IMR-90 (cell line): ENCODE measurements at places on chromosomes 2 and 18.

DNA sequence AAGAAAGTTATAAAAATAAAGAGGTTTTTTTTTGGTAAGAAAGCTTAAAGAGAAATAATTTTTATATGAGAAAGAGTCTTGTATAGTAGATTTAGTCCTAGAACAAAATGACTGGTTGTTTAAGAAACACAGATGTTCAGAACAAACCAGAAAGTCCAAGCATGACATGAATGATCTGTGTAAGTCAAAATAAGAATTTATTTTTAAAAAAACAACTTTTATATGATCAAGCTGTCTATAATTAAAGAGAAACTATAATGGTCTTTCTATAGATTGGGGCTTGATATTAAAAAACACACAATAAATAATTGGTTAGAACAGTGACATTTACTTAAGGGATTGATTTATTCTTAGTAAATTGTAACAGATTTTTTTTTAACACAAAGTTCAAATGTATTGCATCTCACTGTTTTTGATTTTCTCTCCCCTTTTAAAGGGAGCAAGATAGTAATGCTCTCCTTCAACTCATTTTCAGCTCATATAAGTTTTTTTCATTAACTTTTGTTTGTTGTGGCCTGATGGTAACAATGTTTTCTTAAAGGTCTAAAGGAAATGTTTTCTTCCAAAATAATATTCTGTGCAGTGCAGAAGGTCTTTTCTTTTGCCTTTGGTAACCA lies 1256.8 kb downstream of the LRP1B start:
- H3K4me3 ChIP-seq, result no peak overlapping the region
- H3K27ac ChIP-seq, result no peak overlapping the region
- no peak for DNase-seq
- no peaks in the 10 kb centered on the region for H3K27me3 ChIP-seq
- H3K4me1 ChIP-seq, result no peaks in the 10 kb centered on the region

DNA sequence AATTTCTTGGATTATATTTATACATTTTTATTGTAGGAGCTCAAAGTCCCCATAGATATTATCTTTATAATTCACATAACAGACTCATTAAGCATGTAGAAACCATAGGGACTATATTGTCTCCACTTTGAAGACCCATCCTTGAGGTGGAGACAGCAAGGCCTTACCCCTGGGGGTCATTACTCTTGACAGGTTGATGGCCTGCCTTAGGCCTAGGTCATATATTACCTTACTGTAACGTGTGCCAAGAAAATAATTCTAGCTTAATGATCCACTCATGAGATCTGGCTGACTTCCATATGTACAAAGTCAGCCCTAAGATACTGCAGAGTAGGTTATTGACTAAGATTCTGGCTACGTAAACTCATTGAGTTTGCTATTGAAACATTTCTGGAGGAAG lies 65.4 kb upstream of the GLS start:
- H3K36me3 ChIP-seq, result no peaks in the 10 kb centered on the region
- H3K4me3 ChIP-seq, result no peak overlapping the region
- H3K27me3 ChIP-seq, result no peaks in the 10 kb centered on the region
- no peak overlapping the region for H3K27ac ChIP-seq

DNA sequence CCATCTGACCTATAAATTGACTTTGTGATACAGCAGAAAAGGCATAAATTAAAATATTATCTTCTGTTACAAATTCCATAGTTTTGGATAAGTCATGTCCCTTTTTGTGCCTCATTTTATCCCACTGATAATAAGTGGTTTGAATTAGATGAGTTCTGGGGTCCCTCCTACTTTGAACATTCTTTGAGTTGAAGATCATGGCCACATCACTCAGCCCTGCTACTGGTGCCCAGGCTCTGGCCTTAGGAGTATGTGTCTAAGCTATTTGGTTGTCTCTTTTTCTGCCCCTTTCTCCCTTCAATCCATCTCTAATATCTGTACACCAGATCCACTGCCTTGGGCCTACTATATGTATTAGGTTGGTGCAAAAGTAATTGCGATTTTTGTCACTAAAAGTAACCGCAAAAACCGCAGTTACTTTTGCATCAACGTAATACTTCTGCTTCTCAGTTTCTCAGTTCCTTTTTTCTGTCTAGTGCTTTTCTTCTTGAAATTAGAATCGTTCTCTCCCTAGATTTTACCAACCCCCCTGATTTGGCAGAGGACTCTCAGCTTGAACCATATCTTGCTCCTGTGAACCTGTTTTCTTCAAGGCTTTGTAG lies 362.5 kb upstream of the TNP1 start:
- H3K27ac ChIP-seq, result peak overlapping the region; percentile 96
- peaks cover 38% of the 10 kb centered on the region for H3K4me1 ChIP-seq
- H3K27me3 ChIP-seq, result no peaks in the 10 kb centered on the region
- peak; percentile 36 for DNase-seq

DNA sequence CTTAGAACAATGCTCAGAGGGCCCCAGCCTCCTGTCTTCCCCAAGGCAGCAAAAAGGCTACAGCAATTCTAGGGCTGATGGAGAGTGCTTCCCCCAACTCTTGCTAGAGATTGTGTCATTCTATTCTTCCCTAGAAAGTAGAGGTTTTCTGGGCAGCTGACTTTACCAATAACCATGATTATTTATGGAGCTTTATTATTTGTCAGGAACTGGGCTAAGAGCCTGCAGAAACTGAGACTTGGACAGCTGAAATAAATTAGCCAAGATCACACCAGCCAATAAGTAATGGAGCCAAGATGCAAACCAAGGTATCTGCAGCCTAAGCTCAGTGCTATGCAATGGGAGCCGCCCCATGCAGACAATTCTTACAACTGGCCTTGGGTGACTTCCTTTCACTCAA lies 84.8 kb downstream of the CCBE1 start:
- peak; percentile 24 for DNase-seq
- no peaks in the 10 kb centered on the region for H3K27me3 ChIP-seq
- H3K27ac ChIP-seq, result no peak overlapping the region
- peaks cover 6% of the 10 kb centered on the region for H3K4me1 ChIP-seq
- H3K4me3 ChIP-seq, result no peak overlapping the region
- H3K36me3 ChIP-seq, result no peaks in the 10 kb centered on the region

GRCh38 chr2:230131366-230131765 lies 62.6 kb upstream of the SLC16A14 start:
- no peak overlapping the region for H3K27ac ChIP-seq
- no peaks in the 10 kb centered on the region for H3K36me3 ChIP-seq

DNA sequence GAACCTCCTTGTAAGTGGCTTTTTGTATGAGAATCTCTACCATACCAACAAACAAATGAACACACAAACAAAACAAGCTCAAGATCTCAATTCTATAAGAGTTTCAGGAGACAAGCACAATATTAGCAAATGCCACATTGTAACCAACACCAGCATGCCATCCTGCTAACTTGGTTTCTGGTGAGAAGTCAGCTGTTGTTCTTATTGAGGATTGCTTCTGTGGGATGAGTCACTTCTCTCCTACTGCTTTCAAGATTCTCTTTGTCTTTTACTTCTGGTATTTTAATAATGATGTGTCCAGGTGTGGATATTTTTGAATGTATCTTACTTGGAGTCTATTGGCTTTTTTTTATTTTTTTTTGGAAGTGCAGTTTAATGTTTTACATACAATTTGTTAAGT lies 131.7 kb downstream of the BCL2L11 start:
- no peaks in the 10 kb centered on the region for H3K4me1 ChIP-seq
- peaks cover 10% of the 10 kb centered on the region for H3K36me3 ChIP-seq
- H3K27me3 ChIP-seq, result no peaks in the 10 kb centered on the region
- H3K4me3 ChIP-seq, result no peak overlapping the region
- no peak overlapping the region for H3K27ac ChIP-seq
- peak; percentile 25 for DNase-seq

GRCh38 chr2:164737612-164738081 lies 104.0 kb downstream of the COBLL1 start:
- DNase-seq, result peak; percentile 52
- H3K4me1 ChIP-seq, result peaks cover 2% of the 10 kb centered on the region
- H3K4me3 ChIP-seq, result no peak overlapping the region
- no peaks in the 10 kb centered on the region for H3K36me3 ChIP-seq
- H3K27ac ChIP-seq, result no peak overlapping the region
- H3K27me3 ChIP-seq, result no peaks in the 10 kb centered on the region; the same call in none of the 2 replicates

GRCh38 chr2:16604236-16604635 lies 61.4 kb downstream of the CYRIA start:
- no peaks in the 10 kb centered on the region for H3K27me3 ChIP-seq
- H3K27ac ChIP-seq, result no peak overlapping the region
- H3K4me1 ChIP-seq, result no peaks in the 10 kb centered on the region; the same call in 1 of the 2 replicates
- no peak for DNase-seq
- no peaks in the 10 kb centered on the region for H3K36me3 ChIP-seq
- no peak overlapping the region for H3K4me3 ChIP-seq

- H3K27me3 ChIP-seq, result peaks cover 24% of the 10 kb centered on the region
- H3K4me3 ChIP-seq, result peak within 1 kb of the TSS; percentile 79
- H3K36me3 ChIP-seq, result no peaks in the 10 kb centered on the region
- DNase-seq, result peak; percentile 52
Observed at GRCh38 chr2:206442833-206443734, at the start of gene ADAM23. TSS of gene ADAM23 (plus strand) at chr2:206443532. CDS start at chr2:206443867, 335 bp downstream.

GRCh38 chr2:153145470-153145978 lies 333.0 kb downstream of the RPRM start:
- H3K27me3 ChIP-seq, result no peaks in the 10 kb centered on the region
- no peaks in the 10 kb centered on the region for H3K4me1 ChIP-seq
- DNase-seq, result no peak
- H3K27ac ChIP-seq, result no peak overlapping the region
- no peaks in the 10 kb centered on the region for H3K36me3 ChIP-seq

DNA sequence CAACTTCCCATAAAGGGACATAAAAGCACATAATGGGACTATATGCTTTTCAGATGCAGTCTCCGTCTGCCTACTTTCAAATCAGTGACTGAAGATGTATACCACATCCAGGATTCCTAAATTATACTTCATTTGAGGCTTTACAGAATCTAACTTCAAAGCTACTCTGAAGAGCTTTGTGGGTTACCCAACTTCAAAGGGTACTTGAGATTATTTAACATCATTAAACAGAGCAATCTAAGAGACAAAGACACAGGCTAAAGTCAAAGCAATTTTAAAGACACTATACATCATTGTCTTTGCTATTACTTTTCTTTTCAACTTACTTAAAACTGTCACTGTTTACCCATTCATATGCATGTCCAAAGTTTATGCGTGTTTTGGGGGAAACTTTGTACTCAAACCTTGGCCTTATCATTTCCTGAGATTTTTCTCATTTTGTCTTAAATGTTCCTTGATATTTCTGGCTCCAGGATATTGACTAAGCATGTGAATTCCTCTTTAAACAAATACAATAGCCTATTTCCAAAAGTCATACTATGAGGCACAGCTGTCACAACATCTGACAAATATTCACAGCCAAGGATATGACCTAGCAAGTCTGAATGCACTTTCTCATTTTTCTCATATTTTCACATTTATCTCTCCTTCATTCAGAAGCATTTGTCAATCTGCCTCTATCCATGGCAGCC lies 1985.1 kb upstream of the PIK3C3 start:
- DNase-seq, result no peak
- no peaks in the 10 kb centered on the region for H3K4me1 ChIP-seq
- no peaks in the 10 kb centered on the region for H3K36me3 ChIP-seq
- no peak overlapping the region for H3K27ac ChIP-seq
- no peaks in the 10 kb centered on the region for H3K27me3 ChIP-seq

DNA sequence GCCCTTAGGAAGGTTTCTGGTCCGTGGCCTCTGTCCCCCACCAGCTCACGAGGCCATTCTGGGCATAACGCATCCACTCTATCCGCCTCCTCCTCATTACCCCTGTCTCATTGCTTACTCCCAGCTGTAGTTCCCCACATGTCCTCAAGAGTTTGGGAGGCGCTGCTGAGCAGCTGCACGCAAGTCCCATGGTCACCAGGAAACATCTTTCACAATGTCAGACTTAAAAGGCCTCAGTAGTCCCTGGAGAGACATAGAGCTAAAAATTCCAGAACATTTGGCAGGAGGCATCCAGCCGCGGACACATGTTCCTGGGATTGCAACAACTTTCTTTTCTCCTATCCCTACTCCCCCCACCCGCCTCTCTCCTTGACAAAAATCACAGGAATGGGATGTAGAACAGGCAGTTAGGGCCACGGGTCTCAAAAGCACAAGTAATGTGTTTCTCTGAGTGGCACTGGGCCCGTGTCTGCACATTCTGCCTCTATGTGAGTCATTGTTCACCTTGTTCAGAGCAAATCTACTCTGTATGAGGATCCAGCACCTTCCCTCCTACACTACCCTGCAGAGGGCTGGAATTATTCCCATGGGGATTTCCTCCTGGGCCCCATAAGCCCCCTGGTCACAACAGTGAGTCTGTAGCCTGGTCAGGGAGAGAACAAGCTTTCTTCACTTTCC lies 8.1 kb downstream of the LBH start:
- peaks cover 51% of the 10 kb centered on the region for H3K4me1 ChIP-seq
- H3K36me3 ChIP-seq, result peaks cover 83% of the 10 kb centered on the region
- H3K27me3 ChIP-seq, result no peaks in the 10 kb centered on the region
- peak; percentile 67 for DNase-seq
- H3K4me3 ChIP-seq, result peak overlapping the region; percentile 1; the same call in 1 of the 2 replicates
- H3K27ac ChIP-seq, result peak overlapping the region; percentile 63; the same call in 1 of the 2 replicates

DNA sequence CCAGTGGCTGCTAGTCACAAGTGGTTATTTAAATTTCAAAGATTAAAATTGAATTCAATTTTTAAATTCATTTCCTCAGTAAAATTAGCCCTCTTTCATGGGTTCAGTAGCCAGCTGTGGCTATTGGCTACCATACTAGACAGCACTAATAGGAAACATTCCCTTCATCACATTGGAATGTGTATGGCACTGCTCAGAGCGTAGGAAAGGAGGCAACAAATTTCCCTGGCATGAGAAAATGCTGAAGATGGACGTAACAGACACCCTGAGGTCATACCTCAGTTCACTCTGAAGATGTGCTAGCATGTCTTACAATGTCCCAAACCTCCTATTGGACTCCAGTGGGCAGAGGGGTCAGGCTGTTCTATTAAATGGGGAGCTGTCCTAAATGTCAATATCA lies 96.4 kb downstream of the C1QL2 start:
- no peak overlapping the region for H3K4me3 ChIP-seq
- H3K27me3 ChIP-seq, result no peaks in the 10 kb centered on the region
- DNase-seq, result no peak
- H3K4me1 ChIP-seq, result no peaks in the 10 kb centered on the region

DNA sequence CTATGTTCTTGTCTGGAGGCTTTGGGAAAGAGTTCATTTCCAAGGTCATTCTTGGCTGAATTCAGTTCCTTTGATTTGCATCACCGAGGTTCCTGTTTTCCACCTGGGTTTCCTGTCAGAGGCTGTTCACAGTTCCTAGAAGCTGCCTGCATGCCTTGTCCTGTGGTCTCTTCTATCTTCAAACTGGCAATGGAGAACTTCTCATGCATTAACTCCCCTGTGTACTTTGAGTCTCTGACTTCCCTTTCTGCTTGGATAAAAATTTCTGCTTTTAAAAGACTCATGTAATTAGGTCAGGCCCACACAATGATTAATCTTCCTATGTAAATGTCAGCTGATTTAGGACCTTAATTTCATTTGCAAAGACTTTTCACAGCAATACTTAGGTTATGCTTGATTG lies 499.3 kb upstream of the FANCL start:
- no peaks in the 10 kb centered on the region for H3K36me3 ChIP-seq
- DNase-seq, result no peak
- no peaks in the 10 kb centered on the region for H3K4me1 ChIP-seq
- H3K27ac ChIP-seq, result no peak overlapping the region
- H3K4me3 ChIP-seq, result no peak overlapping the region
